Gastrocnemius medialis (tissue), 4 donors: ENCODE measurements at places on chromosomes 2 and 18.
A peak's percentile ranks its signal among the peaks of the same experiment; 100 is the strongest.

DNA sequence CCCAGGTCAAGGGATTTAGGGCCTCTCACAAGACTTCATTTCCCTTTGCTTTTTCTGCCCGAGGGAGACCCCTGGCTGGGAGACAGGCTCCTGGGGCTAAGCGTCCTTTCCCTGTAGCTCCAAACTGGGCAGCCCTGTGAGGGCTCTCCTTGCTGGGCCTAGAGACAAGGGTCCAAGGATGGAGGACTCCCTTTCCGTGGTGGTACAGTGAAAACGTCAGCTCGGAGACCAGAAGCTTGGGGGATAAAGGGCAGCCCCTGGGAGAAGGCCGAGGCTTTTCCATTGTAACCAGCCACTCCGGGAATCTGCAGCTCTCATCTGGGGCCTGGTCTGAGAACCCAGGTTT, 2.3 kb downstream of the SIX2 start:
- DNase-seq = no peak

DNA sequence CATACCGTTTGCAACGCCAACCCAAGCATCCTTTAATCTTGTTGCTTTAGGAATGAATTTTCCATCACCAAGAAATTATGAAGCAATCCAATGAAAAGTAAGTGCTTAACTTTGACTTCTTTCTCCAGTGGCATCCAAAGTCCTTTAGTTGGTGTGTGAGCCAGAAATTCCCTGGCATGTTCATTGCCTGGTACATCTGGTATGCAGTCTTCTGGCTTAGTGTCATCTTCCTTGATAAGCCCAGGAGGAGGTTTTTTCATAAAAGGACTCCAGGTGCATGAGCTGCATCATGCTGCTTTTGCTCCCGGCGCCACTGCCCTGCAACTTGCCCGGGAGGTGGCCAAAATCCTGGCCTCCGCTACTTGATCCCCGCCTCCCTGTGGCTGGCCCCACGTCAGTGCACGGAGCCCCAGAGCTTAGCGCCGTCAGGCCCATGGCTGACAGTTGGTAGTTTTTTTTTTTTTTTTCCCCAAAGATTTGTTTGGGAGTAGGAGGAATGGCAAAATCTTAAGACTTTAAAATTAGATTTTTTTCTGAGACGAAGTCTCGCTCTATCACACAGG, 58.7 kb downstream of the PUM2 start:
- no peak for DNase-seq

DNA sequence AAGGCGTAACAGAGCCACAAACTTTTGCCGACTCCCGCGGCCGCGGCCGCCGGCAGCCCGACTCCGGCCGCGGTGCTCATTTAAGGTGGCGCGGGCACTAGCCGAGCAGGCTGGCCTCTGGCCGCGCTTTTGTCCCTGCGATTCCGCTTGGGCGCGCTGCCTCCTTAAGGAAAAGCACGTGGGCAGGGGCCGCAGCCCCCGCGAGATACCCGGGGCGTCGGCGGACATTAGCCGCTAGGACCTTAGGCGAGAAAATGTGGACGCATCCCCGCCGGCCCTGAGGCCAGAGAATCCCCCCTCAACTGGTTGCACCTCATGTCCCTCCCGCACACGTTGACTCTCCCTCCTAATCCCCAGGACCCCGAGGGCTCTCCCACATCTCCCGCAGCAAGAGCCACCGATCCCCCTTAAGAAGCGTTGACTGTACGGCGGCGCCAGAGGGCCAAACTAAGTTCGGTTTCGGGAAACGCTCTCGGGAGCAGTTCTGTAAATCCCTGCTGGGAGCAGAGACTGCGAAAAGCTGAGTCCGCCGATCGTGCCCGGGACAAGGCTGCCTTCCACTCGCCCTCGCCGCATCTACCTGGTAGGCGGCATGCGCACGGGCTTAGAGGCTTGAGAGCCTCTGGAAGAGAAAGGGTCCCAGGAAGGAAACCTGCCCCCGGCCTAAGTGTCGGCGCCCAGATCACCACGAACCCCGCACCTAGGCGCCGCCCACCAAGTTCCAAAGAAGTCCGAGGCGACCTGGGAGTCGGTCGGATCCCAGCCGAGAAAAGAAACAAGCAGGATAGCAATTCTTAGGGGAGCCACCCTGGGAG, 1.8 kb upstream of the SATB2 start:
- DNase-seq = peak; percentile 86

- no peak for DNase-seq
Measured at GRCh38 chr2:186431306-186431705, 54.8 kb upstream of the ZC3H15 start.

DNA sequence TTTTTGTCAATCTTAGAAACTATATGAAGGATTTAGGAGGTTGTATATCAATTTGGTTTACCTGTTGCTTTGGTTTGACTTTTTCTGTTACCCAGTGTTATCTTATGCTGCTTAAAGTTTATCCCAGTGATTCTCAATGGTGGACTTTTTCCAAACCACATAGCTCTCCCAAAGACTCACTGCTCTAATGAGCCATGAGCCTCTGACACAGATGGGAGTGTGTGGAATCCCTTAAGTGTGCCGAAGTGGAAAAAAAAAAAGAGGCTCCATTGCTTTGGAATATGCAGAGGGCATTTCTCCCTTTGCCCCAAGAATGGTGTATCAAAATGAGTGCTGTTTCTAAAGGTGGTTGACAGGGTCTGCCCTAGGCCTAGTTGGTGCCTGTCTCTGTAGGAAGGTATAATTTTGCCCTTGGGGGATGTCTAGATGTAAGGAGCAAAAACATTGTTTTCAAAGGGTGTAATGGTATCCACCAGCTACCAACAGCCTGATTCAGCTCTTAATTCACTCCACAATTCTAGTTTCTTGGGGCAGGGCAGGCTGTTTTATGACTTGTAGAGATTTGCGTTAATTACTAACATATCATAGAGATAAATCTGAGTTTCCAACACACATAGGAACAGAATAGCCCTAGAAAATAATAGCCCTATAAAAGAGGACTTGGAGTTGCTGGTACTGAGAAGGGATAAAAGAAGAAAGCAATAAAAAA, 64.3 kb upstream of the CYP26B1 start:
- no peak for DNase-seq

DNA sequence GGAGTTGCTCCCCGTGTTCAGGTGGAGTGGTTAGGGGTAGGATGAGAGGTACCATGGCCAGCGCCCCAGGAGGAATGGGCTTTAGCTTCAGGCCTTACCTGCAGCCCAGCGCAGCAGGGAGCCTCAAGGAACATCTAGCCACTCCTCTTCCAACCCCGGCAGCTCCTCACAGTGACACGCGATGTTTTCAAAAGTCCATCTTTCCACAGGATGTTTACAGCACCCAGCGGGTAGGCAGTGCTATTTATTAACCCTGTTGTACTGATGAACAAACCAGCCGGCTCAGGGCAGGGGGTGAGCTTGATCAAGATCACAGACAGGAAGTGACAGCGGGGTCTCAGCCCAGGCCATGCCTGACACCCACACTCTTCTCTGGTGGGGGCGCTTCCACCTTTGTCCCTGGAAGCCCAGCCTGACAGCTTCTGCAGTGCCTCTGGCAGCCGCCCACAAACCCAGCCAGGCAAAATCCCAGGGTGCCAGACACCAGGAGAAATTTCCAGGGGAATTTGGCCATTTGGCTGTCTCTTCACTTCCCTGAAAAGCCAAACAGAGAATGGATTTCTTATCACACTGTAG, 18.4 kb upstream of the PRLH start:
- no peak for DNase-seq

GRCh38 chr18:63994783-63995399, 25.0 kb downstream of the SERPINB8 start:
- DNase-seq = peak; percentile 18

GRCh38 chr2:166067229-166067628, 60.6 kb downstream of the SCN1A start:
- DNase-seq = no peak

- DNase-seq = no peak
Measured at GRCh38 chr2:227115761-227116160, 48.2 kb downstream of the COL4A4 start.

DNA sequence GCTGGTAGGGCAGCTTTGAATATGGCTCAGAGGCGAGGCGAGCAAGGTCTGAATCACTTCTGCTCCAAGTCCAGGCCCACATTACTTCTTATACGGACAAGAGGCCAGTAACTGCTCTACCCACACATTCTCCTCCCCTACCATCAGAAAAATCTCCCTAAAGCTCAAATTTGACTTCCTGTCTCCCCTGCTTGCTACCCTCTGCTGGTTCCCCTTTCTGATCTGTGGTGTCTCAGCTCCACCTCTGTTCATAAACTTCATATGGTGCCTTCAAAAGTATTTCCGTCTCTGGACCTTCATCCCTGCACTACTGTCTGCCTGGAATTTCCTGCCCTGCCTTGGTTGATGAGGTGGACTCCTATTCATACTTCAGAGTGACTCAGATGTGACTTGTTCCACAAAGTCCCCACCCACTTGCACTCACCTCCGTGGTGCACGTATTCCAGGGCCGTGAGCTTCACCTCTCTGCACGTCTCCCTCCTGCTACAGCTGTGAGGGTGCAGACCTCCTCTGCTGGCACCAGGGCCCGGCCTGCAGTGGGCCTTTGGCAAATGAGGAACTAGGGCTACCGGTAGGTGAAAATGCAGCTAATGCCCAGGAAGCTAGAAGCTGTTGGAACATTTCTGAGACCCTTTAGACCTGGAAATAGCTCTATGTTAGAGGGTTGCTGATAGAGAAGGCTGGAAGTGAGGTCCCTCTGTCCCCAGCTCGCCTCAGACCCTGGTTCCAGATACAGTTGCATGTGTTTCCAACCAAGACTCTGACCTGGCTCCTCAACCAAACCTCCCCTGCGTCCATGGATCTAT, 24.6 kb upstream of the KCMF1 start:
- DNase-seq = no peak

GRCh38 chr18:49490246-49490762, 3.3 kb upstream of the C18orf32 start:
- DNase-seq = no peak

DNA sequence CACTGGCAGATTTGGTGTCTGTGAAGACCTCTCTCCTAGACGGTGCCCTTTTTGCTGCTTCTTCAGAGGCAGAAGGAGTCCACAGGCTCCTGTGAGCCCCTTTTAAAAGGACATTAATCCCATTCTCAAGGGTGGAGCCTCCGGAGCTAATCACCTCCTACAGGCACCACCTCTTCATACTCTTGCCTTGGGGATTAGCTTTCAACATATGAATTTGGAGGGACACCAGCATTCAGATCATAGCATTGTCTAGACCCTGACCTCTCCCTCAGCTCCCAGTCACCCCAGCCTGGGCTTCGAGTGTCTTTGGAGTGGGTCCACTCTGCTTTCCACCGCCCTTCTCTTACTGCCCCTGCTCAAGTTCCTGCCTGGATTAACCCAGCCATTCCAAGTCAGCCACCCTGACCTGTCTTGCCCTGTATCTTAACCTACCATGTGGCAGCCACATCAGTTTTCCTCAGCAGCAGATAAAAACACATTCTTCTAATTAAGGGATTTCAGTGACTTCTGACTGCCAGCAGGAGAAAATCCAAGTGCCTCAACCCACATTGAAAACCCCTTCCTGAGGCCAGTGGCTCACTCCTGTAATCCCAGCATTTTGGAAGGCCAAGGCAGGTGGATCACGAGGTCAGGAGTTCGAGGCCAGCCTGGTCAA, 6.1 kb upstream of the NCL start:
- no peak for DNase-seq

GRCh38 chr2:96144481-96145035, 682 bp downstream of the DUSP2 start:
- no peak for DNase-seq

GRCh38 chr18:36075862-36076587, 8.7 kb upstream of the RPRD1A start:
- no peak for DNase-seq

DNA sequence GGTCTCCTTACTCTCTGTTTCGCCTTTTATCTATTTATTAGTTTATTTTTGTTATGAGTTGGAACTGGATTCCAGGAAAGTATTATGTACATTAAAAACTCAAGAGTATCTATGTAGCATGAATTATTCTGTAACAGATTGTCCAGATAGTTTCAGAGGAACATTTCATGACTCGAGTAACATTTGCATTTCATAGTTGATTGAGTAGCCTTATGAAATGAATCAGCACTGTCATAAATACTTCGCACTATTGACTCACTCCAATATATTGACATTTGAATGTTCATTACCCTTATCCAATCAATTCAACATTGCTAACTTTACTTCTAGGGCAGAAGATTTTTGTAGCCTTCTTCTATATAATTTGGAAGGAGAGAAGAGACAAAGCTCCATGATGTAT, 11.3 kb upstream of the VRK2 start:
- DNase-seq = no peak

DNA sequence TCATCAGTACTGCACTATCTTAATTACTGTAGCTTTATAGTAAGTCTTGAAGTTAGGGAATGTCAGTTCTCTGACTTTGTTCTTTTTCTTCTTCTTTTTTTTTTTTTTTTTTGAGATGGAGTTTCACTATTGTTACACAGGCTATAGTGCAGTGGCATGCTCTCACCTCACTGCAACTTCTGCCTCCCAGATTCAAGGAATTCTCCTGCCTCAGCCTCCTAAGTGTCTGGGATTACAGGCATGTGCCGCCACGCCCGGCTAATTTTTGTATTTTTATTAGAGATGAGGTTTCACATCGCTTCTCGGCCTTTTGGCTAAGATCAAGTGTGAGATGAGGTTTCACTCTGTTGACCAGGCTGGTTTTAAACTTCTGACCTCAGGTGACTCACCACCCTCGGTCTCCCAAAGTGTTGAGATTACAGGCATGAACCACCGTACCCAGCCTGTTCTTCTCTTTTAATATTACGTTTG, 41.9 kb upstream of the TANC1 start:
- no peak for DNase-seq

GRCh38 chr2:100130595-100131391, 11.6 kb downstream of the AFF3 start:
- no peak for DNase-seq

GRCh38 chr2:65153515-65153914, 23.6 kb upstream of the RAB1A start:
- DNase-seq = no peak

DNA sequence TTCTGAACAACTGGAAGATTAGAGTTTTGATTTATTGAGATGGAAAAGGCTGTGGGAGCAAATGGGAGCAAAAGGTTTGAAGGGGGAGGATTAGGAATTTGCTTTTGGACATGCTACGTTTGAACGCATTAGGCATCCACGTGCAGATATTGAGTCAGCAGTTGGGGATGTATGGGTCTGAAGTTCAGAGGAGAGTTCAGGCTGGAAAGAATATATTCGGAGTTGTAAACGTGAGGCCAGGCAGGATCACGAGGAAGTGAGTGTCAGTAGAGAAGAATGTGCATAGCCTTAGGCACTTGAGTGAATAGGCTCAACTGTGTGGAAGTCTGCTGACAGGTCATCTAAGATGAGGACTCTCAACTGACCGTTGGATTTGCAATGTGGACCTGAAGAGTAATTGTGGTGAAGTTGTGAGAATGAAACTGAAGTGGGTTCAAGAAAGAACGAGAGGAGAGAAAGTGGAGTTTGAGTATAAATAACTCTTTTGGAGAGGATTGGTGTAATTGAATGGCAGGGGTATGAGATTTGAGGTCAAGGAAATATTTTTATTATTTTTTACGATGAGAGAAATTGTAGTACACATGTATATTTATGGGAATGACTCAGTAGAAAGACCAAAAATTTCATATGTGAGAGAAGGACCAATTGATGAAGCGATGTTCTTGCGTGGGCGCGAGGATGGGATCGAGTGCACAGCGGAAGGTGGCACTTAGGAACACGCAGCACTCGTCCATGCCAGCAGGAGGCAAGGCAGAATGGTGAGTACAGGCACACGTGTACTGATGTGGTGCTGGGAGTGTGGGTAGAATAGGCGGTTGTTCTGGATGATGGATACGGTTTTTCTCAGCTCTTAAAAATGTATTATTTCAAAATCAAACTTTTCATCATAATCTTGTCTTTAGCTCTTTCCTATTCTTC, 40.5 kb upstream of the POLE4 start:
- no peak for DNase-seq

GRCh38 chr2:221096706-221097567, 475.2 kb downstream of the EPHA4 start:
- no peak for DNase-seq

- DNase-seq = no peak
Measured at GRCh38 chr2:42267530-42267929, 93.5 kb downstream of the COX7A2L start.
